ENCODE measurements at places on chromosomes 13 and 19.

- no peak for DNase-seq
These were observed 85.9 kb downstream of the MBNL2 start for GRCh38 chr13:97307882-97308624.

- DNase-seq: no peak
These were observed 286.3 kb downstream of the POU4F1 start for GRCh38 chr13:78317030-78317429.

DNA sequence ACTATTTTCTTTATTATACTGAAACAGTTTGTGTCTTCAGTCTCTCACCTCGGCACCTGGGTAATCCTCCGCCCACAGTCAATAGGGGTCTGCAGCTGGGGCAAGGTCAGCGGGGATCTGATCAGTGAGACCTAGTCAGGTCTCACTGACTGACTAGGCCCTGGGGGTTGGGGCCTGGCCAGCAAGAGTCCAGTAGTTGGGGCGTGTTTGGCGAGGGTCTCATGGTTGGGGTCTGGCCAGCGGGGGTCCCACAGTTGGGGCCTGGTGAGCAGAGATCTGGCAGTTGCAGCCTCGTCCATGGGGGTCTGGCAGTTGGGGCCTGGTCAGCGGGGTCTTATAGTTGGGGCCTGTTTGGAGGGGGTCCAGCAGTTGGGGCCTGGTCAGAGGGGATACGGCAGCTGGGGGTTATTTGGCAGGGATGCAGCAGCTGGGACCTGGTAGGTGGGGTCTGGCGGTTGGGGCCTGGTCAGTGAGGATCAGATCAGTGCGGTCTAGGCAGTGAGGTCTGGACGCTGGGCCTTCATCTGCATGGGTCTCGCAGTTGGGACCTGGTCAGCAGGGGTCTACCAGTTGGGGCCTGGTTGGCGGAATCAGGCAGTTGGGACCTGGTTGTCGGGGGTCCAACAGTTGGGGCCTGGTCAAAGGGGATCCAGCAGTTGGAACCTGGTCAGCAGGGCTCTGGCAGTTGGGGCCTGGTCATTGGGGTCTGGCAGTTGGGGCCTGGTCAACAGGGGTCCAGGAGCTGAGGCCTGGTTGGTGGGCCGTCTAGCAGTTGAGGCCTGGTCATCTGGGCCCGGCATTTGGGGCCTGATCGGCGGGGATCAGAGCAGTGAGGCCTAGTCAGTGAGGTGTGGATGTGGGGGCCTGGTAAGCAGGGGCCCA is 61.1 kb upstream of the TPM4 start:
- DNase-seq: no peak

- DNase-seq: no peak
These were observed 37.3 kb downstream of the PEPD start for GRCh38 chr19:33484226-33484774.

DNA sequence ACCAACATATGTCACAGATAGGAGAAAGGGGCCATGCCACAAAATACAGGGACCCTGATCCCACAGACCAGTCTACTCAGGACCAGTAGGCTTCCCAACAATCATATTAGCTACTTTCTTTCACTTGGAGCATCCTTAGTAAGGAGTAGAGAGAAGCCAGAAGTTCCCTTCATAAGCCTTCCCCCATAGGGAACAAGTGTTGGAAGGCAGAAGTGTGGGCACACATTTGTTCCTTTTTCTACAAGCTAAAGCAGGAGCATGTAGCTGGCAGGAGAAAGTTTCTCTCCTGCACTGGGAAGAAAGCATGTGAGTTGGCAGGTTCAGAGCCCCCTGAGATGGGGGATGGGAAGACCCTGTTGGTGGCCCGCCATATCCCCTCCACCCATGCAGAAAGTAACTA is 165.4 kb downstream of the KCTD12 start:
- no peak for DNase-seq

DNA sequence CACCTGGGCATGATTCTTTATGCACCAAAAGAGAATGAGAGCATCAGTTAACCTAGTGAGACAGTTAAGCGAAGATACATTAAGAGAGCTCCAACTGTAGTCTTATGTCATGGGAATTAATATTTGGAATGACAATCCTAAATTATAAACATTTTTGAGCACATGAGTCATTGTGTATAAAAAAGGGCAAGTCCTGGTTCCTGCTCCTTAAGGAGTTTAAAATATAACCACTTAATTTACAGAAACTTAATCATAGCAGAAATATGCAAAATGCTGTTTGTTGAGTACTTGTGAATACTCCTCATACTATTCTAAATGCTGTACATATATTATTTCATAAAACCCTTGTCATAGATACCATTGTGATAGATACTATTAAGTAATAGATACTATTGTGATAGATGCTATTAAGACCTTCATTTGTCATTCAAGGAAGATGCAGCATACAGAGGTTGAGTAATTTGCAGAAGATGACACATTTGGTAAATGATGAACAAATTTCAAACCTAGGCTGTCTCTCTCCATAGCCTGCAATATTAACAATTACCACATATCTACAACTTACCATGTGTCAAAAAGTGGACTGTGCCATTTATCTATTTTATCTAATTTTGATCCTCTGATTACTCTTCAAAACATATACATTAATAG is 301.0 kb downstream of the TBC1D4 start:
- DNase-seq: no peak
